Stimulated activated CD8-positive, alpha-beta memory T cell treated with anti-CD3 and anti-CD28 coated beads, Interleukin-7, amount 100 ng/mL, for 24 hours (primary cell): ENCODE measurements at places on chromosomes 3 and 15.

DNA sequence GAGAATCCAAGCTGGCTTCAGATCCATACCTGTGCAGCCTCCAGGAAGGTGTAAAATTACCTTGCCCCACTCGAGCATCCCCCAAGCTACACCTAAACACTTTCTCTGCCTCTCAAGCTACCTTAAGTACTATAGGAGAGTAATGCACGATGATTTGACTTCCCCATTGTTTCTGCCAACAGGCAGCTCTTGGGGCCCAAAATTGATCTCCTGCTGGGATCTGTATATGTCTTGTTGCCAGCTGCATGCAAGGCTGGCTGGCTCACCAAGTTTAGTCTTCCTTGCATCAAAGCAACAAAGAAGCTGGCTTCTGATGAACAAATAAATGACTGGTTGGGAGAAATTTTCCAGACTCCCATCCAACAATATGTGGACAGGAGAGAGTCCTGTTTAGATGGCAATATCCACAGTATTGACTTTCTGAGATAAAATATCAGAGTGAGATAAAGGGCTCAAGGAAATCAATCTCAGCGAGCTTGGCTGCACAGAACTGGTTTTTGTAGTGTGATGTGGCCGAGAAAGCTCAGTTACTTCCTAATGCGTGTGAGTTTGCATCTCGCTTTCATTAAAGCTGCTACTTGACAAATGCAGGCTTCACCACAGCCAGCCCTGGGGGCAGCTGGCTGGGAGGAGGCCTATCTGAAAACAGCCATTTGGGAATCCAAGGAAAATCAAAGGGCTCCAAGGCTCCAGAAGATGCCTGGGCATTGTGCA, 140.7 kb downstream of the MINAR1 start:
- DNase-seq, result no peak

DNA sequence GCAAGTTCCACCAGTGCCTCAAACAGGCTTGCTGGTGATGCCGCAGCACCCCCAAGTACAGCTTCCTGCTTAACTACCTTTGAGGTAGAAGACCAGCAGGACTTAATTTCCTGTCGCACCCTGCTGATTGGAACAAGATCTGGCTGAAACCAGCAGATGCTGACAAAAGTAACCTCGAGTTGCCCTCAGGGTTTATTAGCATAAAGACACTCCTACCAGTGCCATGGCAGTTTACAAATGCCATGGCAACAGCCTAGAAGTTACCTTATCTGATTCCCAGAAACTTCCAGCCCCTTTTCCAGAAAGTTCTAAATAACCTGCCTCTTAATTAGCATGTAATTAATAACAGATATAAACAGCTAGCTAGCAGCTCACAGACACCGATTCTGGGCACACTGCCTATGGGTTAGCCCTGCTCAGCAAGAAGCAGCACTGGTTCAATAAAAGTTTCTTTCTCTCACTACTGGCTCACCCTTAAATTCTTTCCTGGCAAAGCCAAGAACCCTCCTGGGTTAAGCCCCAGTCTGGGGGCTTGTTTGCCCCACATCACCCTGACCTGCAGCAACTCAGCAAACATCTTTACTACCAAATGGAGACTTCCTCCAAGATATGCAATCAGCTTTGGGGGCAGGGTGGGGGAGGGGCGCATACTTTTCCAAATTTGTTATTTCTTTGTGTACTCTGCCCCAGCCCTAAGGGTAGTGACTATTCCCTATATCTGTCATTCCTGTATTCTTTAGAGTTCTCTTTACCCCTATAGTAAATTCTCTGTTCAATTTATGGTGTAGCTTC, 54.2 kb downstream of the MAP4 start:
- no peak for DNase-seq

DNA sequence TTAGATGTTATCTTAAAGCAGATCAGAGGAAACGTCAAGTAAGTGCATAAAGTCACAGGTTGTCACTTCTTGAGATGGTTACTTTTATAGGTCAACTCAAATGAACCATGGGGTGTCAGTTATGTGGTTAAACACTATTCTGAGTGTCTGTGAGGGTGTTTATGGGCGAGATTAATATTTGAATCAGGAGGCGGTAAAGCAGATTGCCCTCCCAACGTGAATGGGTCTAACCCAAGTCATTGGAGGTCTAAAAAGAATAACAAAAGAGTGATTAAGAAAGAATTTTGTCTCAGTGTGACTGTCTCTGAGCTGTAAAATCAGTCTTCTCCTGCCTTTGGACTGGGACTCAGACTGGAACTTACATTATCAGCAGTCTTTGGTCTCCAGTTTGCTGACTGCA, 977.5 kb downstream of the NAALADL2 start:
- no peak for DNase-seq

DNA sequence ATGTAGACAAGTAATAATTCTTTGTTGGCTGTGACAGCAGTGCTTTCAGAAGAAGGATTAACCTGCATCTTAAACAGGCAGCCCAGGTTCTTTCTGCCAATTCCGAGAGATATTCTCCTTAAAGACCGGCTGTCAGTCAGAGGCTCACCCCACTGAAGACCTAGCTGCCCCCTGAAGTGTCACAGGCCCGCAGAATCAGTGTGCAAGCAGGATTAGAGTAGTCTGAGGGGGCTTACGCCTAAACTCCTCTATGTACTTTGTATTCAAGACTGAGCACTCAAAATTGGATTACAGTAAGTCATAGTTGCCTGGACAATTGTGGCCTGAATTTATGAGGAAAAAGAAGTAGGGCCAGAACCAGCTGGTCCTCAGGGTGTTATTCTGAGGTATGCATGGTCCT, 342.9 kb downstream of the CLSTN2 start:
- no peak for DNase-seq

GRCh38 chr3:12436514-12437220, 47.6 kb upstream of the TSEN2 start:
- no peak for DNase-seq

GRCh38 chr15:55546718-55547117, 38.7 kb upstream of the DNAAF4 start:
- DNase-seq, result no peak

DNA sequence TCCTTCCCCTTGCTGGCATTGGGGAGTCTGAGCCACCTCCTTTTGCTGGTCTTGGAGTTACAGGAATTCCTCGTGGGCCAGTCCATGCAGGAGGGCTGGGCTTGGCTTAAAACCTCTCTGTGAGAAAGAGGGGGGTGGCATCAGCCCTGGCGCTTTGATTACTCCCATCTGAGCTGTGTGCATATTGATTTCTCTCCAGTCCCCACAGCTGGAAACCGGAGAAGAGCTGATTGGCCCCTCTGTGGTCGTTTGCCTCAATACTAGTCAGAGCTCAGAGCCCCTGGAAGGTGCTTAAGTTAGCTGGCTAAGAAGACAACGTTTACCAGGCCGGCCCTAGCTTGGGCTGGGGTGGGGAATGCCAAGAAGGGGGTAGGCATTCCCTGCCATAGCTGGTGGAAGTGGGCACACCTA, 4.0 kb upstream of the RASGRF1 start:
- DNase-seq, result no peak

- no peak for DNase-seq
These were observed 171.1 kb upstream of the CCDC54 start for GRCh38 chr3:107206141-107206540.

GRCh38 chr15:87620393-87620792, 636.1 kb downstream of the NTRK3 start:
- no peak for DNase-seq
